ENCODE measurements at places on chromosomes 6 and 20. TPM values are rescaled to one million over a fixed set of nuclear protein-coding genes. Genes with fewer than 3 reads are reported as not detected.

CST5 gene
- total RNA-seq, result not detected

NDRG3 gene
- 16.5 TPM for total RNA-seq

ADGRF4 gene
- total RNA-seq, result 0.28 TPM

NOL7 gene
- 104 TPM for total RNA-seq

STMND1 gene
- not detected for total RNA-seq

MATN4 gene
- not detected for total RNA-seq

TBXT gene
- total RNA-seq, result not detected

TREML2 gene
- total RNA-seq, result not detected

PDE10A gene
- 32.4 TPM for total RNA-seq

MOCS1 gene
- total RNA-seq, result 28.2 TPM

MBOAT1 gene
- total RNA-seq, result 6.3 TPM

HLA-DQB2 gene
- total RNA-seq, result not detected

SIRPB2 gene
- total RNA-seq, result not detected

OR12D3 gene
- not detected for total RNA-seq

CAGE1 gene
- under 0.01 TPM for total RNA-seq

APCDD1L gene
- total RNA-seq, result 7.3 TPM

ZBTB24 gene
- 6.5 TPM for total RNA-seq

ELOVL5 gene
- 76.1 TPM for total RNA-seq
